Activated naive CD8-positive, alpha-beta T cell treated with anti-CD3 and anti-CD28 coated beads, Interleukin-2, amount 10 ng/mL, durations not matched to agents 7 days and 5 days (primary cell): ENCODE measurements at places on chromosomes 3 and 15. TPM values are rescaled to one million over a fixed set of nuclear protein-coding genes. Genes with fewer than 3 reads are reported as not detected.

ZBBX gene
- total RNA-seq = not detected

PRR20G gene
- not detected for total RNA-seq

SORD gene
- total RNA-seq = 10.2 TPM

LCTL gene
- not detected for total RNA-seq

EIF1B gene
- total RNA-seq = 35.1 TPM

ACTC1 gene
- total RNA-seq = not detected

IL12A gene
- 0.19 TPM for total RNA-seq

DHX36 gene
- total RNA-seq = 80.0 TPM

MOBP gene
- not detected for total RNA-seq

PPCDC gene
- 16.0 TPM for total RNA-seq

DLL4 gene
- 0.11 TPM for total RNA-seq

EPHB3 gene
- total RNA-seq = 0.25 TPM

SLC30A4 gene
- 3.2 TPM for total RNA-seq

PPP1R14D gene
- total RNA-seq = not detected

PLA2G4B gene
- 26.0 TPM for total RNA-seq

CFAP44 gene
- total RNA-seq = 9.3 TPM

TOPAZ1 gene
- total RNA-seq = not detected

SLITRK3 gene
- total RNA-seq = not detected

RNF111 gene
- 38.2 TPM for total RNA-seq

ISL2 gene
- total RNA-seq = not detected

SNUPN gene
- total RNA-seq = 27.1 TPM
